ENCODE measurements at places on chromosomes 13 and 19.

GRCh38 chr13:98222081-98222554 lies 45.0 kb upstream of the RNF113B start:
- DNase-seq = no peak

DNA sequence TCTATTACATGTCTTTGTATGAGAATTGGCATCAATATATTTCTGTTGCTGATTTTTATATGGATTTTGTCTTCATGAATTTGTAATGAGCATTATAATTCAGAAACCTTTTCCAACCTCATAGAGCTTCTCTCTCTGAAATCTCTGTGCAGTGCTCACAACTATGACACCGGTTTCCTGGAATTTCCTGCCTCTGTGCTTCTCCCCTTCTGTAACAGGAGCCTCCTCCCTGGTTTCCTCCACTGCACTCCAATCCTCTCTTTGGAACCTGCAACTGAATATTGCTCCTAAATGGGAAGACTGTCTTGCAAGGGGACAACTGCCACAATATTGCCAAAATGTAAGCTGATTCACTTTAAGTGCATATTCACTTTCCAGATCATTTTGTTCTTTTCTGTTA lies 1147.9 kb downstream of the UQCRFS1 start:
- DNase-seq = peak; percentile 79

DNA sequence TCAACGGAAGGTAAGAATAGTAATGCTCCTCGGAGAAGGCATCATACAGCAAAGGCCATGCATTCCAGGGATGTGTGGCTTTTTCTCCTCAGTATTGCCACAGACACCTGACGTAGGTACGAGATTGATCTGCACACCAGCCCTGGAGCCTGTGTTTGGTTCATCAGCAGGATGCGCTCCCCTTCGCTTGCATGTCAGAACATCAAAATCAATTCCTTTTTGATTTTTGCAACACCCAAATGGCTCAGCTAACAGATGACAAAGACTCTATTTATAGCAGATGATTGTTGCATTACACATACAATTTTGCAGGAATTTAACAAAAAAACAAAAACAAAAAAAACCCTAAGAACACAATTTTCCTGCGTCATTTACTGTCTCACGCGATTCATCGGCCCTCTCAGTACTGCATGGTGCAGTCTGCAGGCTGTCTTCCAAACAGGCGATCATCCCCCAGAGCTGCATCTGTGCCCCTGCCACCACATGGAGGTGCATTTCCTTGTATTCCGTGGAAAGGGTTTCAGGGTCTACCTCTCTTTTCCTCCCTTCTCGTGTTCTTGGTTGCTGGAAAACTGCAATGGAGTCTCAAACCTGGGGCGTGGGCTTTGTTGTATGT lies 207.3 kb downstream of the TEX29 start:
- DNase-seq = no peak

- DNase-seq = peak; percentile 92
Measured at GRCh38 chr19:18895038-18895823, 727 bp downstream of the CERS1 start.

GRCh38 chr19:51690454-51691073 lies 2.6 kb upstream of the SPACA6 start:
- DNase-seq = peak; percentile 94

DNA sequence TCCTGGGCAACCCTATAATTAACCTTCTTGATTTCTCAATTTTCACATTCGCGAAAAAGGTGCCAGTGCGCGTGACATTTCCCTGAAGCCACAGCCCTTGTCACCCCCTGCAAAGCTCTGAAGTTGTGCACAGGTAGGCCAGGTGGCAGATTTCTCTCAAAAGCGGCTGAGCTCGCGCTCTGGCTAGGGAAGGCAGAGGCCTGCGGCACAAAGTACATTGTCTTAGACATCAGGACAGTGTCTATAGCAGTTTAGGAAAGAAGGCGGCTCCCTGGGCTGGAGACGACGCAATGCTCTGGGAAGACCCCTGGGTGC lies 42.9 kb upstream of the ZNF14 start:
- no peak for DNase-seq

- peak; percentile 96 for DNase-seq
Measured at GRCh38 chr13:31045286-31046081, 113.0 kb downstream of the TEX26 start.

DNA sequence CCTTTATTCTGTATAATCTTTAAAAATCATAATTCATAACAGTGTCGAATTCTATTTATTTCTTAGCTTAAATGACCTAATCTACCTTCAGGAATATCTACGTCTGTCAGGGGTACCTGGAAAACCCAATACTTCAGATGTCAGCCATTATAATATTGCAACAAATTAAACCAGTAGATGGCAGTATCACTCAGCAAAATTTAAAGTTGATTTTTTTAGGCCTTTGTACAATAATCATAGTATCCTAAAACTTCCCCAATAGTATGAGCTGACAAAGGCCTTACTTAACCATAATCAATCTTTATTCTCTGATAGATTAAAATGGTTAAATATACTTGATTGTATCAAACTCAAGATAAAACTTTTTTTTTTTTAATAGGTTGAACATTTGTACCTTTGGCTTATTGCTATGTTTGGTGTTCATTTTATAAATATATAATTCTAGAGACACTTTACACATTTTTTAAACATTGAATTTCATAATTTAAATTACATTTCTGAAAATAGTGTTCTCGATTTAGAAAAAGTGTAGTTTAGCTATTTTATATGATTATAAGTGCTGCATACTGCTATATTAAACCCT lies 830.2 kb upstream of the SPRY2 start:
- DNase-seq = no peak

- peak; percentile 75 for DNase-seq
Measured at GRCh38 chr13:34357435-34358232, 539.7 kb downstream of the RFC3 start.

DNA sequence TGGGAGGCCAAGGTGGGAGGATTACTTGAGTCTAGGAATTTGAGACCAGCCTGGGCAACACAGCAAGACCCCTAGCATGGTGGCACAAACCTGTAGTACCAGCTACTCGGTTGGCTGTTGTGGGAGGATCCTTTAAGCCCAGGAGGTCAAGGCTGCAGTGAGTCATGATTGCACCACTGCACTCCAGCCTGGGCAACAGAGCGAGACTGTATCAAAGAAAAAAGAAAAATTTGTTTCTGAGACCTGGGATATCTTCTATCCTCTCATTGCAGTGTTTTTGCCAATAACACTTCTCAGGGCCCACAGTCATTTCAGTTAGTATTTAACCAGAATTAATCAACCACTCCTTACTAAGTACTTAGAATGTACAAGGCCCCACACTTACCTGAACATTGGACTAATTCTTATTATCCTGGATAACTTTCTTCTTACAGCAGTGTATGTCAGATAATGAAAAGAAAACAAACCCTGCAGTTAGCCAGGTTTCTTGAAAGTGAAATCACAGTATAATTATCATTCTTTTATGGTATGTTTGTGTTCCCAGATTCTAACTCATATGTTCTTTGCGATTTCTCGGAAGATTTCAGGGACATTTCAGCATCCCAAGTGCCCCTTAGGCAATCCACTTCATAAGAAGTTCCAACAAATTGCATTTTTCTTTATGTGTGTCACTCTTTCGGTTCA lies 75.6 kb upstream of the KLF5 start:
- no peak for DNase-seq

DNA sequence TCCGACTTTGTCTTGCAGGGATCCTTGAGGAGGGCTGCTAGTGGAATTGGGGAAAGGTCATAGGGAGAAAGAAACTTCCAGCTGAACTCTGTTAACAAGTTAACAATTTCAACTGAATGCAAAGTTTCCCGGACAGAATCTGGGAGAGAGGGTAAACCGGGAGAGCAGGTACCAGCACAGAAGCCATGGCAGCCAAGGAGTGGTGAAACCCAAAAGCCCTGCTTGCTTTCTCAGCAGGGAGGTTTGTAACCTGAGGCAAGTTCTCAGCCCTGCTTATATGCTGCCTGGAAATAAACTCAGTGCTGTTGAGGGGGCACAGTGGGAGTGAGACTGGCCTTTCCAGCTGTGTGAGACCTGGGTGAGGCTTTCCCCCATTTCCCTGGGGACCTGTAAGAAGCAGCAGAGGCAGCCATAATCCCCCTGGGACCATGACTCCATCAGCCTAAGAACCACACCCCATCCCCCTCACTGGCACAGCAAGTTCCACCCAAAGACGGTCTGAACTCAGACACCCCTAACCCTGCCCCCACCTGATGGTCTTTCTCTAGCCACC lies 84.0 kb downstream of the SUCLA2 start:
- no peak for DNase-seq

DNA sequence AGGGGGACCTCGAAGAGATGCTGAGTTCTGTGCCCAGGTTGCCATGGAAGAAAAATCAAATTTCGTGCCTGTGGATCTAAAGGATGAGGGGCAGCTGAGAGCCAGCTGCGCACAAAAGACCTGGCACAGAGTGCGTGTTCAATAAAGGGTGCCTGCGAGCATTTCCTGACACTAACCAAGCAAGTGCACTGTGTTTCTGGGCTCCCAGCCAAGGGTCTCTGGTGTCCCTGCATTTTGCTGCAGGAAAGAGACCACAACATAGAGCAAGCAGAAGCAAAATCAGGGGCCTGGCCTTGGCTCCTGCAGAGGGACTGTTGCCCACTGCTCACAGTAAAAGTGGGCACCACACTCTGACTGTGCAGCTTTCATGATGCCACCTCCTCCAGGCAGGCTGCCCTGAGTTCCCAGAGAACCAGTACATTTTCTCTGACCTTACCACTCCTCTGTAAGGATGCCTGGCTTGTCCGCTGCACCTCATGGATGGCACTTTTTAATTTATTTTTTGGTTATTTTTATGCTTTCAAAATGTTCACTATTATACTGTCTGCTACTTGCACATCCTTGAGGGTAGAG lies 70.8 kb upstream of the GPR12 start:
- no peak for DNase-seq

DNA sequence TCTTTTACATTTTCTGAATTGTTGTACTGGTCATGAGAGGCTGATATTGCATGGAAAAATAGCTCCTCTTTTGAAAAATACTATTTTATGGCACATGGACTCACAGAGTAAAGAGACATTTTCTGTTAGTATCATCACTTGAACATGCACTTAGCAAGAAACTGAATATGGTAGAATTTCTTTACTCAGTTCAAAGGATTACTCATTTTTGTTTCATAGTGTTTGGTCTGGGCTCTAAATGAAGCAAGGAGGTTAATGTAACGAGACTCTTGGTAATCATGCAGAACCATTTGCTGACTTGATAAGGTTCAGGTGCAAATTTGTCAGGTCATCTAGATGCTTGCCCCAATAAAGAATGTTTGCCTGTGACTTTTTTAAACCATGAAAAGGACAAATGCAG lies 63.2 kb downstream of the GPC6 start:
- no peak for DNase-seq

GRCh38 chr13:79398127-79398526 lies 7.9 kb downstream of the RBM26 start:
- no peak for DNase-seq

- peak; percentile 65 for DNase-seq
Measured at GRCh38 chr13:43805071-43805468, 18.3 kb upstream of the ENOX1 start.

GRCh38 chr19:35006342-35006998 lies 6.3 kb downstream of the GRAMD1A start:
- DNase-seq = no peak

- DNase-seq = no peak
Measured at GRCh38 chr13:102769679-102770078, 3.9 kb downstream of the TEX30 start.

GRCh38 chr13:98273067-98273823 lies 96.2 kb upstream of the RNF113B start:
- no peak for DNase-seq

DNA sequence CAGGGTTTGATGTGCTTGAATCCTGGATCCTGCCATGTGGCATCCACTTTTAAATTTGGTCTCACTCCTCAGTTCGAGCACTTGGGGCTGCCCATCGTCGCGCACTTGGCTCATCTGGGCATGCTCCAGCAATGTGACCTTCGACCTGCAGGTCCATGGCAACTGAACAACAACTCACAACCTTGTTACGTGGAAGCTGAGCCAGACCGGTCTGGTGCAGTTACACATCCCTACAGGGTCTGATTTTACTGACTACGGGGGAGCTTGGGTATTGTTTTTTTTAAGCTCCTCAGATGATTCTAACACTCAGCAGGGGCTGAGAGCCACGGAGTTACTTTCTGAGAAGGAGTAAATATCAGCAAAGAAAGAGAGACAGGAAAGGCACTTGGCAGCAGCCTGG lies 769.6 kb downstream of the UQCRFS1 start:
- no peak for DNase-seq

- DNase-seq = no peak
Measured at GRCh38 chr13:51612867-51613266, 28.6 kb downstream of the WDFY2 start.

- DNase-seq = no peak
Measured at GRCh38 chr13:77338961-77339401, 12.1 kb upstream of the MYCBP2 start.

DNA sequence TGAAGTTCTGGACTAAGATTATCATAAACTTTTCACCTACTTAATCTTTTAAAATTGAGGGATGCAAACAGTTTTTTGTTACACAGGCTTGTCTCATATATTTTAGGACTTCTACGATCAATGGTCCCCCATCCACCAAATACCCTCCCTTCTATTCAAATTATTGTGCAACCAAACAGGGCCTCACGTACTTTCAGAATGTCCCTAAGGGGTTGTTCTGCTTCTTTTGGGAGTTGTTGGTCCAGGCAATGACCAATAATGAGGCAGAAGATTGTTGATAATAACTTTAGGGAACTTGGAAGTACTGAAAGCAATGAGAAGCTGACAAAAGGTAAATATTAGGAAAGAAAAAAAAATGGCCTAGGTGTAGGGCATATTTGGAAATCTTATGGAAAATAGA lies 2.9 kb downstream of the DNAJC15 start:
- no peak for DNase-seq

- DNase-seq = peak; percentile 27
Measured at GRCh38 chr13:51845574-51846318, 769 bp upstream of the TMEM272 start.

DNA sequence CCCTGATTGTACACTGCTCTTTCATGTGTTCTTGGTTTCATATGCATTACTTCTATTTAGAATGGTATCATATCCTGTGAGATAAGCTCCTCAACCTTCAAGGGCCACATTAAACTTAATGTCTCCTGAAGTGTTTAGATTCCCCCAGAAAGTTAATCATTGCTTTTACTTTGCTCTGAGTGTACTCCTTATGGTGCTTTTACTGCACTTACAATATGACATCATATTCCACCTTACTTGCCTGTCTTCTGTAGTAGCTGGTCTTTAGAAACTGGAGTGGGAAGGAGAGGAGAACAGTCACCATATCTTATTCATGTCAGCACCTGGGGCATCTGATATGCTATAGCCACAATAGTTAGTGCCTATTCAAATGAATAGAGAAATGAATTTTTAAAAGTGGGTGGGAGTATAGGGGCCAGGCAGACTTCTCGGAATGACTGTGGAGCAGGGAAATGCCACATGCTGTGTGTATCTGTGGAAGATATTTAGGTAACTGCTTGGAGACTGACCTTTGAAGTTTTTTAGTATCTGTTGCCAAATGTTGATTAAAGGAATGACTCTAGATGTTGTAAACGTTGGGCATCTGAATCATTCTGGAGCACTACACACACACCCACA lies 40.2 kb downstream of the SLAIN1 start:
- DNase-seq = no peak

- no peak for DNase-seq
Measured at GRCh38 chr13:104962411-104962810, 1573.1 kb downstream of the EFNB2 start.

- no peak for DNase-seq
Measured at GRCh38 chr13:32594157-32594738, 8.0 kb downstream of the PDS5B start.

Data from islet precursor cell (in vitro differentiated cells).